ENCODE measurements at places on chromosomes 5 and 9.

DNA sequence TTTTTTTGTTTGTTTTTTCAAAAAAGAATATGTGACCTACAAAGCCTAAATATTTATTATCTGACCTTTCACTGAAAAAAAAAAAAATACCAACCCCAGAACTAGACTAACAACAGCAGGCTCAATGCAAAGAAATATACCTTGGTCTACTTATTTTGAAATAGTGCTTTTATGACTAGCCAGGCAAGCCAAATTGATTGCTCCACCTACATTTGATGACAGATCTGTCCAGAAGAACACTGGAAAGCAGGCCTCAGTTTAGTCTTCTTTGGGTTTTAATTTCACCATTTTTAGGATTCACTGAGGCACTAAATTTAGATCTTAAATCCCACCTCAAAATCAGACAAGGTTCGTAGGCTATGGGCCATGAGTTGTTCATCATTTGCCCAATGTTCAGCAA is 97.3 kb downstream of the PLPP1 start:
- DNase-seq, result no peak

- DNase-seq, result no peak
Measured at GRCh38 chr9:38060681-38061080, 8.3 kb downstream of the SHB start.

DNA sequence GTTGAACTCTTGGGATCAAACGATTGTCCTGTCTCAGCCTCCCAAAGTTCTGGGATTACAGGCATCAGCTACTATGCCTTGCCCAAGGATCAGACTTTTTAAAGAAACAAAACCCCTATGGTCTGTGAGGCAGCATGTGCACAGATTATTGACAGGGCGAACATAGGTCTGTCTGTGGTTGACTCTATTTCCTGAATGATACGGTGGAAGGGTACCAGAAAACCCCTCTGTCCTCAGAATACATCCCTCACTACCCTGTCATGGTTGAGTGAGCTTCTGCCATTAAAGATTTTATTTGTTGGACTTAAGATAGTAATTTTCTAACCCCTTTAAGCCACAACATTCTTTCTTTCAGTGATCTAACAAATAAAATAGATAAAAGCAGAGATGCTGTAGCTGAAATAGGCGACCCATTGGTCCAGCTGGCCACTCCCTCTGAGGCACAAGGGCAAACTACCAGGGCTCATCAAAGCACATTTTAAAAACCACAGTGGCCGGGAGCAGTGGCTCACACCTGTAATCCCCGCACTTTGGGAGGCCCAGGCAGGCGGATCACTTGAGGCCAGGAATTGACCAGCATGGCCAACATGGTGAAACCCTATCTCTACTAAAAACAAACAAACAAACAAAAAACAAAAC is 84.9 kb upstream of the ANKRD55 start:
- no peak for DNase-seq

DNA sequence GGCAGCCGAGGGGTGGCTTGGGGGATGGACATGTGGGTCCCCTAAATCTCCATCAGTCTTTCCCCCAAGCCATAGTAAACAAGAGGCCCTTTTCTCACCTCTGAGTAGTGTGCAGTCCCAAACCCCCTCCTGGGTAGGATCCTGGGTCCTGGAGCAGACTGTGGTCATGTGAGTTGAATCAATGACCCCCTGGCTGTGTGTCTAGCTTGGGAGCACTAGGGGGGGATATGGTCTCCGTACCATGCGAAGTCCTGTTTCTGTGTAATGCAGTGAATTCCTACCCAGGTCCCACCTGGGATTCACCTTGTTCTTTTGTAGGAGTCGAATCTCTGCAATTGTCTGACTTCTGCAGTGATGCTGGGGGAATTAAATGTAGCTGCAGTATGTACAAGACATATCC is 66.2 kb downstream of the FGF18 start:
- DNase-seq, result no peak

DNA sequence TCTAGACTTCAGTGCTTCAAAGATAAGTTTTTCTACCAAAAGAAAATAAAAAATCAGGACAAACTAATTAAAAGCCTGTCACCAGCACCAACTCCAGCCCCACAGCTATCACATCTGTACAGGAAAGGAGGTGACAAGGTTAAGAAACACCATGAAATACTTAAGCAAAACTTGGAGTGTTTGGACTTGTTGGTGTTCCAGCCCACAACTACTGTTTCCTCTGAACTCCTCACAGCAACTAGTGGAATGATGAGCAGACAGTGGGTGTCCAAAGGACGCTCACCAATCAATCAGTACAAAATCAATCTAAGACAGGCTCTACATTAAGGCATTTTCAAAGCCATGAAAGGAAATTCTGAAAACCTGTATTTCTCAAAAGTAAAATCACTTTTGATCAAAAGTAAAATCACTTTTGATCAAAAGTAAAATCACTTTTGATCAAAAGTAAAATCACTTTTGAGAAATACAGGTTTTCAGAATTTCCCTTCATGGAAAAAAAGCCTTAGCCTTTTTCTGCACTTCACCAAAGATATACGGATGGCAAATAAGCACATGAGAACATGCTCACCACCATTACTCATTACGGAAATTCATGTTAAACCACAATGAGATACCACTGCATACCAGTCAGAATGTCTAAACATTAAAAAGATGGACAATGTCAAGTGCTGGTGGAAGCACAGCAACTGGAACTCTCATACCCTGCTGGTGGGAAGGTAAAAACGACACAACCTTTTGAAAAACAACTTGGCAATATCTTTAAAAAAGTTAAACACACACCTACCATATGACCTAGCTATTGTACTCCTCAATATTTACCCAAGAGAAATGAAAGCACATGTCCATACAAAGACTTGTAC is 79.7 kb downstream of the MED27 start:
- no peak for DNase-seq

DNA sequence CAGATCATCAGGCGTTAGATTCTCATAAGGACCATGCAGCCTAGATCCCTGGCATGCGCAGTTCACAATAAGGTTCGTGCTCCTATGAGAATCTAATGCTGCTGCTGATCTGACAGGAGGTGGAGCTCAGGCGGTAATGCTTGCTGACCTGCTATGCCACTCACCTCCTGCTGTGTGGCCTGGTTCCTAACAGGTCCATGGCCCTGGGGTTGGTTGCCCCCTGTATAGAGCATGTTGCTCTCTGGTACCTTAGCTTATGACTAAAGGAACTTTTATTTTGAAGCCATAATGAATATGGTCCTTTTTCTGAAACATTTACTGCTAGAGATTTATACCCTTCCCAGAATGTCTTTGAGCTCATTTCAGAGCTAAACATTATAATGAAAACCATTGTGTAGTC is 3.1 kb downstream of the MAN2A1 start:
- no peak for DNase-seq

GRCh38 chr5:74766849-74767578 is at the start of the genes GFM2 and NSA2:
Gene GFM2 (minus strand): TSS chr5:74767117. CDS start chr5:74763742, 3,375 bp downstream.
Gene NSA2 (plus strand): TSS chr5:74767249. CDS start chr5:74767361, 112 bp downstream.
- peak; percentile 94 for DNase-seq

DNA sequence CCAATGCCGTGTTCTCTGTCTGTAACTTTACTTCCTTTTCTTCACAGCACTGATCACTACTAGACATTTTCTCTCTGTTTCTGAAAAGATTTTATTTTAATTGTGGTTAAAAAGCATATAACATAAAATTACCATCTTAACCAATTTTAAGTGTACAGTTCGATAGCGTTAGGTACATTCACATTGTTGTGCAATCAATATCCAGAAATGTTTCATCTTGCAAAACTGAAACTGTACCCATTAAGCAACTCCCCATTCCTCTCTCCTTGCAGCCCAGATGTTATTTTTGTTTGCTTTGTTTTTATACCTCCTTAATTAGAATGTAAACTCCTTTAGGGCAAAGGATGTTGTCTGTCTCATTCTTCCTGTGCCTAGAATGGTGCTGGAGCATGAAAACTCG is 47.5 kb downstream of the COL27A1 start:
- DNase-seq, result no peak

GRCh38 chr5:99059685-99060084 is 130.9 kb upstream of the CHD1 start:
- DNase-seq, result no peak

DNA sequence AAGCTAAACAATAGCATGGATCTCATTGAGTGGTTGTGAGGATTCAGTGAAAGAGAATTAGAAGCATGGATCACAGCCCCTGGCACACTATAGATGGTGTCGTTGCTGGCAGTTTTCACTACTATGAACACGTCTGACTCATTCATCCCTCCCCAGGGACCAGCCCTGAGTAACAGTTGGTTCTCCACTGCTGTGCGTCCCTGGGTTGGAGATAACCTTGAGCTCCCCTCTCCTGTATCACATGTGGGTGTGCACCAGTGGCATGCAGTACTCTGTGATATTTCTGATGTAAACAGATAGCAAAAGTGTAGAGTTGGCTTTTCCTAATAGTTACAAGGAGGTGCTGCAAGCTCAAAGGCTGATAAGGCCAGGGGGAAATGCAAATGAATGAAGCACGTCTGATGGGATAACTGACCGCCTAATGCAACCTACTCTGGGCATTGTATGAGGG is 8.8 kb upstream of the LCP2 start:
- peak; percentile 26 for DNase-seq

DNA sequence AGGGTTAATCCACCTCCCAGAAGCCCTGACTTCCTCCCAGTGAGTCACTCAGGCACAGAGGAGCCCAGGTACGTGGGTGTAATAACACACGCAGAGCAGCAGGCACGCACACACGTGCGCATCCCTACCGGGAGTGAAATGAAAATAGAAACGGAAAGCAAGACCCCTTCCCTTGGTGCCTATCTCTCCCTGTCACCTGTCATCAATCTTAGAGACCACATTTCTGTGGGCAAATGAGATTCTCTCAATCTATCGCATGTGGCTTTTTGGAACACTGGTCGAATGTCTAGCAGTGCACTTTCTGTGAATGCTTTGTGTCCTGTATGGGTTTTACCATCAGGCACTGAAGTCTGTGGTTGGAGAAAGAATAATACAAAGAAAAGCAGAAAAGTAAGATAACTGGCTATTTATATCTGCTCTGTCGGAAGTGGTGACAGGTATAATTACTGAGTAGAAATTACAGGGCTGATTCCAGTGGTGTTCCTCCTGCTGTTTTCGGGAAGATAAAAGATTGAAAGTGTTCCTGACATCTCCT is 137.7 kb upstream of the GRIA1 start:
- peak; percentile 53 for DNase-seq

DNA sequence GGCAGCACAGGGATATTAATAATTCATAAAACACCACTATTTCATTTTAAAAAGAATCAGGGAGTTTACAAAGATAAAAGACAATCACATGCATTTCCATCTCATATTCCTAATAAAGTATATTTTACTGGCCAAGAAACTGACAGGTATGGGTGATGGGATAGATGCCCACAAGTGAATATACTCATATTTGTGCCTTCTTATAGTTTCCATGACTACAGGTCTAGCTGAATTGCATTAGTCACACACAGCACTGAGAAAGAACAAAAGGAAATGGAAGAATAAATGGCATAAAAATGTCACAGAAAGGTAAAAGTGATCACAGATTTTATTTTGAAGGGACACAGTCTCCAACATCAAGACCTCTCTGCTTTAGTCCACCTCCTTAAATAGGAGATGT is 193.5 kb downstream of the PLK2 start:
- no peak for DNase-seq

GRCh38 chr9:19901586-19901985 is 112.7 kb upstream of the SLC24A2 start:
- DNase-seq, result no peak

GRCh38 chr5:155211764-155212163 is 198.2 kb downstream of the KIF4B start:
- no peak for DNase-seq

DNA sequence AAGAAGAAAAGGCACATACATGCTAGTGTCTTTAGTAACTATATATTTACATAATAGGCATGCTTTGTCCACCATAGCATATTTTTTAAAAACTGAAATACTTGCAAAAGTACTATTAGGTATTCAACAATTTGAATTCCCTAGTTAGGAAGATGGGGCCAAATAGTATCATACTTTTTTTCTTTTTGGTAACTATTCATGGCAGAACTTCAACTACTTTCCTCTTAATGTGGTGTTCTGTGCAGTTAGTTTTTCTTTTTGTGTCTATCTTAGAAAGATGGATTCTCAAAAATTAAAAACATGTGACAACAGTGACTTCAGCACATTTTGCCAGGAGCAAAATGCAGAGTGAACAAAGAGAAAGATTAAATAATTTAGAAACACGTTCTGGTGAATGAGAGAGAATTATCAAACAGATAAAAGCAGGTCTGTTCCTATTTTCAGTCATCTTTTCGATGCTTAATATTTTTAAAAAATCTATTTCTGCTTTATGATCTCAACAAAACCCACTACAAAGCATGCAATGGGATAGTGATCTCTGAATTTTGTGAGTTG is 341.1 kb downstream of the ARL15 start:
- no peak for DNase-seq

DNA sequence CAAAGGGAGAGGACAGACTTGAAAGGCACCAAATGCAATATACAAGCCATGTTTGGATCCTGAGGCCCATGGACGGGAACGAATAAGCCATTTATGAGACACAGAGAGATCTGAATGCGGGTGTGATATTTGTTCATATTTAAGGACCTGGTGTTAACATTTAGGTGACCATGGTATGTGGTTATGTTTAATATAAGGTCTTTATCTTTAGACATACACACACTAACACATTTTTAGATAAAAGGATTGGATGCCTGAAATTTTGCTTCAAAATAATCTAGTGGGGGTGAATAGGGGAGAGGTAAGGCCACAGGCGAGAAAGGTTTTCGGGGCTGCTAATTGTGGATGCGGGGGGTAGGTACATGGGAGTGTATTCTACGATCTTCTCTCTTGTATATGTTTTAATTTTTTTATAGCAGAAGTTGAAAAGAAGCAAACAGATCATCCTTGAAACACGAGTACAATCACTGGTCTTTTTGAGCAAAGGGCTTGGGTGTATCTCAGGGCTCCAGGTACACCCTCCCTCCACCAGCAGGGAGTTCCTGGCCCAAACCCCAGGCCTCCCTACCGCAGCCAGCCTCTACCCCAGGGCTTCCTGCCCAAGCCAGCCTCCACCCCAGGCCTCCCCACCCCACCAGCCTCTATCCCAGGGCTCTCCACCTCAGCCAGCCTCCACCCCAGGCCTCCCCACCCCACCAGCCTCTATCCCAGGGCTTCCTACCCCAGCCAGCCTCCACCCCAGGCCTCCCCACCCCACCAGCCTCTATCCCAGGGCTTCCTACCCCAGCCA is 12.2 kb downstream of the AKNA start:
- no peak for DNase-seq

DNA sequence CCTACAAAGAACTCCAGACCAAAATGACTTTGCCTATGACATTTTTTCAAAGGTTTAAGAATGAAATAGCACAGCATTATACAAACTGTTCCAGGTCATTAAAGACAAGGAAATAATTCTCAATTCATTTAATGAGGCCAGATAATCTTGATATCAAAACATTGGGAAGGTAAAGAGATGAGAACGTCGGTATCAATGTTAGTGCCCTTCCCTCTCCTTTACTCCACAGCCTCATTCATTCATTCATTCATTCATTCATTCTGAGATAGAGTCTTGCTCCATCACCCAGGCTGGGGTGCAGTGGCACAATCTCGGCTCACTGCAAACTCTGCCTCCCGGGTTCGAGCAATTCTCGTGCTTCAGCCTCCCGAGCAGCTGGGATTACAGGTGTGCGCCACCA is 64.0 kb downstream of the NACC2 start:
- no peak for DNase-seq

Data from stimulated activated CD4-positive, alpha-beta T cell treated with anti-CD3 and anti-CD28 coated beads, Interleukin-4, amount 100 ng/mL, for 24 hours (primary cell).